ENCODE measurements at places on chromosomes 2 and 18.

- DNase-seq: no peak
Observed at GRCh38 chr2:7724336-7724735, 807.1 kb downstream of the RNF144A start.

GRCh38 chr2:157290525-157290924 is 33.0 kb downstream of the GALNT5 start:
- DNase-seq: no peak

DNA sequence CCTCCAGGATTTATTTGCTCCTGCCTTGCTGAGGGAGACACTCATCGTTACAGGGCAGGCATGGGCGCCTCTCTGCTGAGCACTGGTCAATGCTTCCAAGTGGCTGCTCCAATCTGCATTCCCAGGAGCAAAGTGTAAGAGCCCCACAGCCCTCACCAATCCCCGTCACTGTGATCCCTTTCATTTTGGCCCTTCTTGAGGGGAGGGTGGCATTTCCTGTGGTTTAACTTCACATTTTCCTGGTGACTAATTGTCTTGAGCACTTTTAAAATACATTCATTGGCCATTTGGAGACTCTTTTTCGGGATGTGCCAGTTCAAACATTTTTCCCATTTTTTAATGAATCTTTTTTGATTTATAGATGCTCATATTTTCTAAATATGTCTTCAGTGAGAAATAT is 33.0 kb downstream of the TPO start:
- no peak for DNase-seq

- DNase-seq: no peak
Observed at GRCh38 chr2:224377751-224378700, 23.9 kb downstream of the FAM124B start.

GRCh38 chr2:17792515-17792914 is 23.7 kb upstream of the MSGN1 start:
- no peak for DNase-seq

DNA sequence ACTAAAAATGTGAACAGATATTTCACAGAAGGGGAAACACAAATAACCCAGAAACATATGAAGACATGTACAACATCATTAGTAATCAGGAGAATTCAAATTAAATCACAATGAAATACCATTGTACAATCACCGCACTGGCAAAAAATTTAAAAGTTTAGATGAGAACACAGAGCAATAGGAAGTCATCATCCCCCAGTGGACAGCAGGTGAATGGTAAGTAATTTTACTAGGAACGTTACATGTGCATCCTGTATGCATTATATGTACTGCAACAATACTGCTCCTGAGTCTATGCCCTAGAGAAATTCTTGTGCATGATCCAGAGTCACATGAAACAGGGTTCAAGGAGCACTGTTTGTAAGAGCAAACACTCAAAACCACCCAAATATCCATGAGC is 713.8 kb downstream of the NRXN1 start:
- no peak for DNase-seq

- DNase-seq: no peak
Observed at GRCh38 chr2:217787160-217787877, 215.5 kb downstream of the TNS1 start.

DNA sequence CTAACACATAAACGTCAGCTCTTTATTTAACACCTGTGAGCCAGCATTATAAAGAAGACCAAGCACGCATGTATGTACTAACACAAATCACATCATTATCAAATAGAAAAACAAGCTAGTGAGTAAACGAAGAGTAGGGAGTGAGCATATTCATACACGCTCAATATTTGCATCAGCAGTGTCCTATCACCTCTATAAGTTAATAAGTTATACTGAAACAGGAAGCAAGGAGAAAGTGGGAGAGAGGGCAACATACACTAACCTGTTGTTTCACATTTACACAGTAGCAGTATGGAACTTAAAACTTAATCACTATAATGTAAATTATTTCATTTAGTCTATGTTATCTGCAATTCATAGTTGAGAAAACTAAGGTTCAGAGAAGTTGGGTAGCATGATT is 321.5 kb upstream of the TANK start:
- DNase-seq: no peak

GRCh38 chr2:102004581-102004980 is 12.8 kb downstream of the IL1R2 start:
- DNase-seq: no peak

DNA sequence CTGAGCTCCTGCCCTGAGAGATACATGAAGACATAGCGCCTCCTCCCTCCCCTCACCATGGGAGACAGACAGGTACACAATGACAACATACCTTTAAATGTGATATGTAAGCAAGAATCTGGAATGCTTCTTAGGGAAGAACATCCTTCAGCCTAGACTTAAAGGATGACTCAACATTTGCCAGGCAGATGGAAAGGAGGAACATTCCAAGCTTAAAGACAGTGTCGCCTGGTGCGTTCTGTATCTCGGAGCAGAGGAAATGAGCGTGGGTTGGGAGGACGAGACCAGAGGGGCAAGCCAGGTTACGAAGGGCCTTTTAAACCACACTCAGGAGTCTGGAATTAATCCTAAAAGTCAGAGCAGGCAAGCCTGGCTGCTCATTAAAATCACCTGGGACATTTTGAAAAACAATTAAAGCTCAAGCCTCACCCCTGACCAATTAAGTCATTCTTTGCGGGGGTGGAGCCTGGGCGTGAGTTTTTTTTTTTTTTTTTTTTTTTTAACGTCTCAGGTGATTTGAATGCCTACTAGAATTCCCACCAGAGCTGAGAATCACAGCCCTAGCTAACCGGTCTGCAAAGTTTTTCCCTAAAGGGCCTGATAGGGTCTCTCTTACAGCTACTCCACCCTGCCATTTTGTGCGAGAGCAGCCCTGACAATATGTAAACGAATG is 131.2 kb upstream of the SEC11C start:
- DNase-seq: peak; percentile 93

GRCh38 chr2:231132129-231132528 is 7.3 kb upstream of the HTR2B start:
- peak; percentile 27 for DNase-seq

- no peak for DNase-seq
Observed at GRCh38 chr18:76370201-76370600, 124.8 kb downstream of the ZNF516 start.

- DNase-seq: no peak
Observed at GRCh38 chr2:236055471-236055870, 112.7 kb downstream of the GBX2 start.

DNA sequence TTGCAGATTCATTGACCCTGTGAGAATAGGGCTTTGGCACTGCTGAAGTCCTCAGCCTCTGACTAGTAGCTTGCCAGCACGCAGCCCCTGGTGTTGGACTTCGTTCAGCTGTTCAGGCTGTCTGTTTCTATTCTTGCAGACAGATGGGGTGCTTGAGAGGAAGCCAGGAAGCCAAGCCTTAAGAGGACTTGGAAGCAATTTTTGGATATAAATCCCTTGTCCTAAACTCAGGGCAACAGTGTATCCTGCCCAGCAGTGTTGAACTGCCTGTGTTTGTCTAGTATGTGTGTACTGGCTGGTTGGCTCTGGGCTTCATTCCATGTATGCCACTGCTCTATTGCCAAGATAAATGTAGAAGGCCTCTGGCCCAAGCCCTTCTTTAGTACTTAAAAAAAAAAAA is 108.6 kb downstream of the COMMD1 start:
- DNase-seq: peak; percentile 1

GRCh38 chr2:205706769-205707381 is 24.6 kb downstream of the NRP2 start:
- peak; percentile 82 for DNase-seq

DNA sequence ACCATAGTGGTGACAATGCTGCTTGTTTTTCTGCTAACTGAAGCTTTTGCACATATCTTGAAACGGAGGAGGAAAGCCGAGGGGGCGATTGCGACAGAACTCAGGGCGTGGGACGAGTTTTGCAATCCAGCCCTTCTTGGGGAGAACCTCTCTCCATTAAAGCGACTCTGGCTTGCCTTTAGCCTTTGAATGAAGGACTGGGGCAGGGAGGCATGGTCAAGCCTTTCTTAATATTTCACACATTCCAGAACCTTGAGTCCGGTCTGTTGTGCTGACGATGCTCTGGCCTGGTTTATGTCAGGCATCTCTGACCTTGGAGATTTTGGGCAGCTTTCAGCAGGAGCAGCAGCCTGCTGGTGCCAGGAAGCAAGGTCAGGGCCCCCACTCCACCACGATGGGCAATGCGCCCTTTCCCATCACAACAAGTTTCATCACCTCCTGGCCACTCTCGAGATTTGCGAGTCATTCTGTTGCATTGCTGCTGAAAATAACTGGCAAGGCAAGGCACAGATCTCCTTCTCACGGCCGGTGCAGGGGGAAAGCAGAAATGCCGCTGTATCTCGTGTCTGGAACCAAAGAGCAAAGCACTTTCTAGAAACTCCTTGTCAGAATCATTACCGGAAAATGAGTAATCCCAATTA is 10.8 kb downstream of the EMILIN2 start:
- DNase-seq: peak; percentile 48

DNA sequence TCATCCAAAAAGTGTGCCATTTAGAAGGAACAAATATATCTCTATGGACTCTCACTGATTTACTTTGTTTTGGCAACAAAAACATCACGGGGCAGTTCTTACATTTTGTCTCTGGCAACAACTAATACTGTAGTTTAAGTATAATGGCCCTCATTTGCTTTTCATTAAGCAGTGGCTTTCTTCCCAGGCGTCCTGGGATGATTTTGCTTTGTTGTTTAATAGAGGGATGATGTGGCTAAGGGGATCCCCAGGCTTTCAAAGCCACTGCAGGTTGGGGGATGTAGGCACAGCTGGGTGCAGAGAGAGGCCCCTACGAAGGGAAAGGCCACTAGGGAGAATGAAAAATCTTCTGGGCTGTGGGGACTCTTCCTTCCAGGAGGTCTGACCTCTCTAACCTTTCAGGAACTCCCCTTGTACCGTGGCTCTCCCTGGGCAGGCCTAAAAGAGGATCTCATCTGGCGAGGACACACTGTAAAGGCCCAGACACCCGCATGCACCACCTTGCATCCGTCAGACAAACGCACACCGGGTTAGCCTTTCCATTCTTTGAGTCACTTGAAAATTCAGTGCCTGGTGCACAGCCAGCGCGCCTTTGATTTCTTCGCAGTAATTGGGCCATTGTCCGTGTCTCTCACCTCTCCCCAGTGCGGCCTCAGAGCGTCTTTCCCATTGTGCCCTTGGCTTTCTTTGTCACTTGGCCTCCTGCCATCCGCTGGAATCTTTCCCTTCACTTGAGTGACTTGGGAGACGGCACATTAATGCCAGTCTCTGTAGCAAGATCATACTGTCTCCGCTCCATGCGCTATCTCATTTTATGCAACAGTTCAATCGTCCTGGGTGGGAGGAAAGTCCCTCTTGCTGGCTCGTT is 40.3 kb upstream of the AFF3 start:
- no peak for DNase-seq

DNA sequence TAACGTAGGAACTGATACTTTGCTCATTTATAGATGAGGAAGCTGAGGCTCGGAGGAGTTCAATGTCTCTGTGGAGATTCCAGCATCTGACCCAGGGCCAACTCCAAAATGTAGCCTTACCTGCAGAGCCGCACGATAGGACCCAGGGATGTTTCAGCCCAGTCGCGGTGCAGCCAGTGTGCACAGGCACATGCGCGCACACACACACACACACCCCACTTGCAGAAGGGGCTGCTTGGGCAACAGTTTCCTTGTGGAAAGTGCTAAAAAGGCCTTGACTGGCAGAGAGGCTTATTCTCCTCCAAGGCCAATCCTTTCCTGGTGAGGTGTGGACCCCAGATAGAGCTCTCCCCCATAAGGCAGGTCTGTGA is 101.7 kb downstream of the ZFP36L2 start:
- DNase-seq: no peak

DNA sequence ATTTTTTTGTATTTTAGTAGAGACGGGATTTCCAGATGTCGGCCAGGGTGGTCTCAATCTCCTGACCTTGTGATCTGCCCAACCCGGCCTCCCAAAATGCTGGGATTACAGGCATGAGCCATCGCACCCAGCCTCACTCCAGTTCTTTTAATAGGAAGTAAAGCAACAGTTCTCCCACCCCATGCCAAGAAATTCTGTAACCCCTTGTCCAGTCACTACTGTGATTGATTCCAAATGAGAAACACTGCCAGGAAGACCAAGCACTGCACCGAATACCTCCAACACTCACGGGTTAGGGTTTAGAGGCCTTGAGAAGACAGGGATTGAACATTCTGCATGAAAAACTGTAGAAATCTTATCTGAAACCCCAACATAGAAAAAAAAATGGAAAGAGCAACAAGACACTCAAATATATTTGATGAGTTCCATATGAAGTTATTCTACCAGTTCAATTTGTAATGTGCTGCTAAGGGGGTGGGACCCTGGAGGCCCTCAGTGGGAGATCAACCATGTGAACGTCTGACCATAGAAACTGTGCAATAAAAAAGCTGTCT is 48.2 kb upstream of the BIN1 start:
- no peak for DNase-seq

GRCh38 chr2:46001290-46001689 is 295.9 kb upstream of the EPAS1 start:
- no peak for DNase-seq

GRCh38 chr2:169849710-169850109 is 22.5 kb downstream of the UBR3 start:
- no peak for DNase-seq
